Activated CD4-positive, alpha-beta T cell treated with anti-CD3 and anti-CD28 coated beads for 4 hours (primary cell): ENCODE measurements at places on chromosomes 7 and 10.

DNA sequence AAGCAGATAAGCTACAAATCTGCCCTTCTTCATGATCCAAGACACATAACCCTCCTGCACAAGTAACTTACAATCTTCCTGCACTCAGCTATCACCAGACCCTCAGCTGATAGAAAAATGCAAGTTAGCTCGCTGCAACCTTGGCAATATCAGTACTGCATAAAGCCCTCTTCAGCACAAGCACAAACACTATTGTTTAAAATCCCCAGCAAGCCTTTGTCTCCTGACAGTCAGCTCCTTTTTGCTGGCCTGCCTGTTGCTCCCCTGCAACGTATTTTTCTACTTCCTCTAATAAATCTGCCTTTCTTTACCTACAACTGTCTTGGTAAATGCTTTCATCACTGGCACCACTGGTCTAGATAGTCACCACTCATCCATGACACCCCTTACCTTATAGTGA lies 59.8 kb downstream of the BAMBI start:
- no peak for DNase-seq

DNA sequence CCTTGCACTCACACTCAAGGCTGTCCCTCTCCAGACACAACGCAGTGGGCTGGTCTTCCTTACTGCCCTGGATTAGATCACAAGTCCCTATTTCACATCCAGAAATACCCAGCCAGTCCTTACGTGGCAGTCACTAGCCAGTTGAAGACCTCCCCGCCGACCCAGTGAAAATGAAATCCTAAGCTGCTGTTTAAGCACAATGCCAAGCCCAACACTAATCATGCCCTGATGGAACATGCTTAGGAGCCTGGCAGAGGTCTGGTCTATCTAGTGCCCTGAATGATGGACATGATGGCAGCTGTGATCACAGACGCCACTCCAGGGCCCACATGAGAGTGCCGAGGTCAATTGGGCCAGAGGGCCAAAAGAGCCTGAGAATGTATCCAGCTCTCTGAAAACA lies 389.0 kb downstream of the GRID1 start:
- DNase-seq = no peak

- DNase-seq = no peak
Measured at GRCh38 chr10:114479307-114479706, 75.0 kb upstream of the AFAP1L2 start.

GRCh38 chr10:7487528-7487927 lies 76.7 kb upstream of the SFMBT2 start:
- DNase-seq = no peak

- no peak for DNase-seq
Measured at GRCh38 chr10:18140957-18141845, 977 bp downstream of the CACNB2 start.

- no peak for DNase-seq
Measured at GRCh38 chr7:99719996-99720769, 14.8 kb downstream of the CYP3A7 start.

DNA sequence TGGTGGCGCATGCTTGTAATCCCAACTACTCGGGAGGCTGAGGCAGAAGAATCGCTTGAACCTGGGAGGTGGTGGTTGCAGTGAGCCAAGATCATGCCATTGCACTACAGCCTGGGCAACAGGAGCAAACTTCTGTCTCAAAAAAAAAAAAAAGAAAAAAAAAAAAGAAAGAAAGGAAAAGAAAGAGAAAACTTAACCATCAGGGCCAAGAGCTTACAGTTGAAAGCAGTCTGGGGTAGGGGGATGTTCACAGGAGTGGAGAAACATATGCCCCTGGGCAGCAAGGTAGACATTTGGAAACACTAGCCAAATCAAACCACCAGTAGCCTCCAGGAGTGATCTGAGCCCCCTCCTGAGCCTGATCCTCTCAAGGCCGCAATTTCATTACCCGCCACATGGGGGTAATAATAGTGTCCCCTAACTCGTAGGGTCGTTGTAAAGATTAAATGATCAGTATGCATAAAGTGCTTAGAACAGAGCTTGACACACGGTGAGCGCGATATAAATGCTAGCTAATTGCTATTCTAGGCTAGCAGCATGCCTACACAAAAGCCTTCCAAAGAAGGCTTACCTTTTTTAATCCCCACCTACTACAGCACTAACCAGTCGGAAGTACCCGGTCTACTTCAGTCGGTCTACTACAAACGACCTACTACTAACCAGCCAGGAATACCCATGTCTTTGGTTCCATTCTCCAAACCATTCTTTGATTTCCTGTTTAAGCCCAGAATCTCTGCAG lies 274.3 kb upstream of the NEBL start:
- DNase-seq = no peak

DNA sequence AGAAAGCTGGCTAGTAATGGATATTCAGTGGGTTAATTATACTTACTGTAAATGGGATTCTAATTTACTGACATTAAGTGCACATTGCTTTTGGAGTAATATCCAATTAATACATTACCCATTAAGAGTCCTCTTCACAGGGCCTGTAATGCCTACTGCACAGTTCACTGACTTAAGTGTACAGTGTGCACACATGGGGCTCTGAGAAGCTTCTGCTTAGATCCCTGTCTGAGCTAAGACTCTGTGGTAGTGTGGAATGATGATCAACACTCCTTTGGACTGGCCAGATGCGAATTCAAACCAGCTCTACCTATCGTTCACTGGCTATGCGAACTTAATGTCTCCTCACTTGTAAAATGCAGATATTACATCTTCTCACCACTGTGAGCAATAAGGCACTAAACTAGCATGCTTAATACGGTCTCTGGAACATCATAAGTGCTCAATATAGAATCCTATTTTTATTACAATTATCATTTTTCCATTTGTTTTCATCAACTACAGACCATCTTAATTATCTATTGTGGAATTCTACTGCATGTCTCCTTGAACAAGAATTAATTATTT lies 53.8 kb upstream of the SEC61G start:
- DNase-seq = no peak

- DNase-seq = no peak
Measured at GRCh38 chr7:38373155-38373554, 99.7 kb upstream of the TARP start.

DNA sequence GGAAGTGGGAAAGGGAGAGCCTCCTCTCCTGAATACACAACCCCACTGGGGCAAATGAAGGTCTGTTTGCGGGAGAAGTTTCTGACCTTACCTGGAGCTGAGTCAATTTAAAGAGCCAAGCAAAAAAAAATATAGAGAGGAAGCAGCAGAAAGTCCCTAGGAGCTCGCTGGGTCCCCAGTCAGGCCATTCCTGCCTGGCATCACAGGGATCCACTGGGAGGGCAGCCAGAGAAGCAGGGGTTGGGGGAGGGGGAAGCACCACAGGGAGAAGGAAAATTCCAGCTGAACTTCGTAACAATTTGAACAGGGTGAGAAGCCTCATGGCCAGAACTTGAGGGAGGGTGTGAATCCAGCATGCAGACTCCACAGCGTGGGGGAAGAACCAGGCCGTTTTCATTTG lies 298.7 kb downstream of the LRRTM3 start:
- no peak for DNase-seq

DNA sequence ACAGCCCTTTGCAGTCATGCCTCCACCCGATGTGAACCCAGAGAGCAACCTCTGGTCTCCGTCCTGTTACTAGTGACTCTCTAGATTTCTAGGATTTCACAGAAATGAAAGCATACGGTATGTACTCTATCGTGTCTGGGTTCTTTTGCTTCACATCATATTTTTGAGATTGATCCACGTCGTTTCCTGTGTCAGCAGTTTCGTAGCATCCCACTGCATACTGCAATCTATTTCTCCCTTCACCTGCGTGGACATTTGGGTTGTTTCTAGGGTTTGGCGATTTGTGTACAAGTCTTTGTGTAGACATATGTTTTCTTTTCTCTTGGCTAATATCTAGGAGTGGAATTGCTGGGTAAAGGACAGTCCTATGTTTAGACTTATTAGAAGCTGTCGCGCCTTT lies 119.8 kb upstream of the PCBD1 start:
- no peak for DNase-seq
